ENCODE measurements at places on chromosomes 7 and 10. TPM values are rescaled to one million over a fixed set of nuclear protein-coding genes. Genes with fewer than 3 reads are reported as not detected.

The CCL24 gene
- 0.28 TPM for total RNA-seq

The OR2A42 gene
- total RNA-seq, result not detected

The FGL2 gene
- 58.2 TPM for total RNA-seq

The TRIL gene
- 1.3 TPM for total RNA-seq

The TMEM225B gene
- 1.1 TPM for total RNA-seq
